IMR-90 (cell line): ENCODE measurements at places on chromosomes 1 and 21. TPM values are rescaled to one million over a fixed set of nuclear protein-coding genes. Genes with fewer than 3 reads are reported as not detected.
A peak's percentile ranks its signal among the peaks of the same experiment; 100 is the strongest.

PPIH gene
- 22.4 and 36.1 TPM in 2 replicates for total RNA-seq

MANEAL gene
- 0.28 and 0.54 TPM in 2 replicates for total RNA-seq

GBP5 gene
- not detected in 2 replicates for total RNA-seq

FAM78B gene
- total RNA-seq = under 0.01 and 0.28 TPM in 2 replicates

PLA2G2D gene
- total RNA-seq = not detected in 2 replicates

SHE gene
- not detected in 2 replicates for total RNA-seq

INTS7 gene
- total RNA-seq = 20.3 and 24.9 TPM in 2 replicates

- DNase-seq = no peak
- no peaks in the 10 kb centered on the region for H3K4me1 ChIP-seq
Observed at GRCh38 chr1:113353580-113353979, 36.7 kb upstream of the MAGI3 start.

DNA sequence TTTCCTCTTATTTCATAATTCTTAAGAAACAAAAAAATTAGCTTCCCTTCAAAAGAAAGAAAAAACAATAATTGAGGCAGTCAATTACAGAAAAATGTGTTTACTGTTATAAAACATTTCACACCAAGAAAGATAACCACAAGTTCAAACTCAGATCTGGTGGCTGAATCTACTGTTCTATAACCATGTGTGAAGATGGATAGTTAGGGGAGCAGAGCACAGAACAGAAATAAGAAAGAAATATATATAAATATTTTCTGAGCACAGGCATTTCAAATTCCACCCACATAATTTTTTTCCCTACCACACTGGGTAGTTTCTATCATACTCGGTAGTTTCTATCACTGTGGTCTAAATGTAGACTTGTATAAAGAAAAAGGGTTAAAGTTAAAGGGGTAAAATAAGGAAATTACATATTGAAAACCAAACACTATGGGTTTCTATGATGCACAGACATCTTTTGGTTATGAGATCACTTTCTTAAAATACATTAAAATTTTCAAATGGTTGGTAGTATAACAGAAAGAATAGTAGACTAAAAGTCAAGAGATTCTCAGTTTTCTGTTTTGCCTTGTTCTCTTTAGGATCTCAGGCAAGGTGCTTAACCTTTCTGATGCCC, 10.8 kb downstream of the LYST start:
- no peak overlapping the region for H3K27ac ChIP-seq
- no peak overlapping the region for H3K4me3 ChIP-seq
- no peaks in the 10 kb centered on the region for H3K4me1 ChIP-seq

GRCh38 chr21:34743831-34744230, 75.0 kb downstream of the CLIC6 start:
- H3K27ac ChIP-seq = no peak overlapping the region
- 0 out of 2 replicates have a peak, but pooled peaks cover 4% of the 10 kb centered on the region for H3K4me1 ChIP-seq
- H3K4me3 ChIP-seq = no peak overlapping the region
- no peaks in the 10 kb centered on the region for H3K36me3 ChIP-seq

DNA sequence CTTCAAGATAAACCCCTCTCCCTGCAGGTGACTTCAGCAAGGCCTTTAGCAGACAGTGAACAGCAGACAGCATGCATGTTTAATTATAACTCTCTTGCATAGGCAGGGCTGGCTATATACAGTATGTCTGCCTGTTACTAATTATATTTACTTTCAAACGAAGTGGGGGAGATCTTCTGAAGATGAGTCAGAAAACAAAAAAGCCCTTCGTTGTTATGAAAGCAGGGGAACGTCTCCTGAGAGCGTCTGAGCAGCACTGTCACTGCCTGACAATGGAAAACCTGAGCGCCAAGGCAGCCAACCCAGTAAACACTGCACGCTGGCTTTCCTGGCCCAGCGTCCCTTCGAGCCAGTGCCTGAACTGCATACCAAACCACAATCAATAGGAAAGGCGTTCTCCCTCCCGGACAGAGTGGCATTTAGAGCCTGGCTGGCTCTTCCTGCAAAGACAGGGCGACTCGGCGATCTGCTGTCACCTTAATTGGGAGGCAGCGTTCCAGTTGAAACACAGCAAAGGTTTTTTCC, 54.1 kb downstream of the TOMM20 start:
- H3K4me3 ChIP-seq = peak overlapping the region; percentile 1; the same call in 1 of the 2 replicates
- no peaks in the 10 kb centered on the region for H3K27me3 ChIP-seq
- no peaks in the 10 kb centered on the region for H3K36me3 ChIP-seq
- H3K4me1 ChIP-seq = peaks cover 48% of the 10 kb centered on the region
- DNase-seq = peak; percentile 92

DNA sequence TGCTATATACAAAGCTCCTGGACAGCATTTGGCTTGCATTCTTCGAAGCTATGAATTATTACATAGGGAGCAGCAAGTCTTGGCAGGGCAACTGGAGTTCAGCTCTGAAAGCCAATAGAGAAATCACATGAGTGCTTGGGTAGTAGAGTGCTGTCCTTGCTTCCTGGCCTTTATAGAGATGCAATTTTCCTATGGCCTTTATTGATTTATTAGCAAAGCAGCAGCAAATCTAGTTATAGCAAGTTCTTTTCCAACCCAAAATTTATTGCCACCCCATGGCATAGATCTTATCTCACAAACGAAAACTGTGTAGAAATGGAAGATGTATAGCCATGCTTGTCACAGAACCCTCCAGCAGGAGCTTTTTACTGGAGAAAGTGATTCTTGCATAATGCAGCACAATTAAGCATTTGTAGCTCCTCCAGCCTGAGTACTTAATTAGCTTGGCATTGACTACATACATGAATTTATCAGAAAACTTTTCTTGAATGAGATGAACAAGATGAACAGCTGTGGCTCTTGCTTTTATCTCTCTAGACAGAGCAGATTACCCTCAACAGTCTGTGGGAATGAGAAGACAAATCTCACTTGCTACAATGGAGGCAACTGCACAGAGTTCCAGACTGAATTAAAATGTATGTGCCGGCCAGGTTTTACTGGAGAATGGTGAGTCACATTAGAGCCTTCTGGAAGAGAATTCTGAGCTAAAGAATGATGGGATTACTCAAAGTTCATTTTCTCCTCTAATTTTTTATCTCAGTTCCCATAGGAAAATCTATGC, 170.1 kb downstream of the CRB1 start:
- no peak overlapping the region for H3K27ac ChIP-seq
- H3K4me3 ChIP-seq = no peak overlapping the region
- DNase-seq = peak; percentile 17
- no peaks in the 10 kb centered on the region for H3K27me3 ChIP-seq

GRCh38 chr1:70319750-70320149, 34.8 kb downstream of the ANKRD13C start:
- no peaks in the 10 kb centered on the region; the same call in 1 of the 2 replicates for H3K36me3 ChIP-seq
- peak overlapping the region; percentile 70; the same call in 1 of the 2 replicates for H3K27ac ChIP-seq
- DNase-seq = peak; percentile 87
- no peak overlapping the region for H3K4me3 ChIP-seq
- peaks cover 4% of the 10 kb centered on the region; the same call in 1 of the 2 replicates for H3K4me1 ChIP-seq

GRCh38 chr1:229130028-229130668, 140.8 kb upstream of the RAB4A start:
- peaks cover 37% of the 10 kb centered on the region for H3K27me3 ChIP-seq
- no peak for DNase-seq
- no peak overlapping the region for H3K27ac ChIP-seq
- H3K4me1 ChIP-seq = no peaks in the 10 kb centered on the region
- no peak overlapping the region for H3K4me3 ChIP-seq

- no peak overlapping the region for H3K27ac ChIP-seq
- no peaks in the 10 kb centered on the region for H3K36me3 ChIP-seq
- H3K27me3 ChIP-seq = no peaks in the 10 kb centered on the region
- H3K4me3 ChIP-seq = no peak overlapping the region
- H3K4me1 ChIP-seq = peaks cover 3% of the 10 kb centered on the region
- DNase-seq = no peak
Observed at GRCh38 chr1:15347182-15347581, 62.5 kb upstream of the EFHD2 start.

DNA sequence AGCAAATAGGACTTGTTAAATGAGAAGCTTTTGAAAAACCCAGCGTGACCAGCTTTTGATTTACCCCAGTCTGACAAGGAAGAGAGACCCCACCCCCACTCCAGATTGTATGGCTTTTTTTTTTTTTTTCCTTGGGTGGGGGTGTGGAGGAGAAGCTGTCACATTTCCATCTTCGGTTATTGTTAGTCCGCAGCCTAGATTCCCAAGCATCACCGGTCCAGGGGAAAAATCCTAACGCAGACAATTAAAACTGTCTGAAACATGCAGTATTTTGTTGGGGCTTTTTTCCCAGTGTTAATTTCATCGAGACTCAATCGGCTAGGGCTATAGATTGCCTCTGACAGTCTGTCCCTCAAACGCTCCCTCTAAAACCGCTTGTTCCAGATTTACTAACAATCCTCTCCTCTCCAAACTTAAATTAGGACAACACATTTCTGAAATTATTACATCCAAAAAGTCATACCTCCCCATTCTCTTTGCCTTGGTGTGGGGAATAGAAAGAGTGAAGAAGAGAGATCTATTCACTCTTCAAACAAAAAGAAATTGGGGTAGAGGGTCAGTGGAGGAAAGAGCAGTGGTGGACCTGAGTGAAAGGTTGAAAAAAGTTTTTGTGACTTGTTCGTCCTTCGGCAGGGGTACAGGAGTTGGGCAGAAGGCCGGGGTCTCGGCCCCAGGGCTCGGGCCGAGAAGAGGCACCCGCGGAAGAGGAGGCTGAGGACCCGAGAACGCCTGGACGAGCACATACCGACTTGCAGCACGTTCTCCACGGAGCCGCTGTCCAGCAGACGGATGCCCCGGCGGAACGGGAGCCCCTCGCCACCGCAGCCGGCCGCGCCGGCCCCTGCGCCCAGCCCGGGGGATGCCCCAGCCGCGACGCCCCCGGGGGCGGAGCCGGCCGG, 1.1 kb downstream of the ZSWIM5 start:
- H3K4me3 ChIP-seq = peak overlapping the region; percentile 69; the same call in 1 of the 2 replicates
- no peaks in the 10 kb centered on the region for H3K4me1 ChIP-seq
- peak; percentile 34 for DNase-seq
- H3K27ac ChIP-seq = no peak overlapping the region
- H3K27me3 ChIP-seq = peaks cover 36% of the 10 kb centered on the region

DNA sequence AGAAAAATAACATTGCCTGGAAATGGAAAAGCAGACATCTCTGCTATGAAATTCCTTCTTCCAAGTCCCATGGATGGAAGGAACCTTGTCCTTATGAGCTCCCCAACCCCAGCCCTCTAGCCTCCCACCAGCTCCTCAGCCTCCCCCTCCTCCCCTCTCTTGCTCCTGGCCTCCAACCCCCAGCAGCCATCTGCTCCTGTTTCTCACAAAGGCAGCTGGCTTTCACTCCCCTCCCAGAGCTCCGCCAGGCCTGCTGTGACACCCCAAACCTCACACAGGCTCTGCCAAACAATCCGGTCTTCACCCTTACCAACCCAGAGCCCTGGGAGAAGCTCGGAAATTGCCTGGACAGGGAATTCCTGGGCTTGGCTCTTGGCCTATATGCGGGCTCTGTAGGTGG, 69.2 kb downstream of the KLHDC7A start:
- H3K36me3 ChIP-seq = no peaks in the 10 kb centered on the region
- no peak overlapping the region for H3K4me3 ChIP-seq
- H3K27me3 ChIP-seq = no peaks in the 10 kb centered on the region; the same call in 1 of the 2 replicates

DNA sequence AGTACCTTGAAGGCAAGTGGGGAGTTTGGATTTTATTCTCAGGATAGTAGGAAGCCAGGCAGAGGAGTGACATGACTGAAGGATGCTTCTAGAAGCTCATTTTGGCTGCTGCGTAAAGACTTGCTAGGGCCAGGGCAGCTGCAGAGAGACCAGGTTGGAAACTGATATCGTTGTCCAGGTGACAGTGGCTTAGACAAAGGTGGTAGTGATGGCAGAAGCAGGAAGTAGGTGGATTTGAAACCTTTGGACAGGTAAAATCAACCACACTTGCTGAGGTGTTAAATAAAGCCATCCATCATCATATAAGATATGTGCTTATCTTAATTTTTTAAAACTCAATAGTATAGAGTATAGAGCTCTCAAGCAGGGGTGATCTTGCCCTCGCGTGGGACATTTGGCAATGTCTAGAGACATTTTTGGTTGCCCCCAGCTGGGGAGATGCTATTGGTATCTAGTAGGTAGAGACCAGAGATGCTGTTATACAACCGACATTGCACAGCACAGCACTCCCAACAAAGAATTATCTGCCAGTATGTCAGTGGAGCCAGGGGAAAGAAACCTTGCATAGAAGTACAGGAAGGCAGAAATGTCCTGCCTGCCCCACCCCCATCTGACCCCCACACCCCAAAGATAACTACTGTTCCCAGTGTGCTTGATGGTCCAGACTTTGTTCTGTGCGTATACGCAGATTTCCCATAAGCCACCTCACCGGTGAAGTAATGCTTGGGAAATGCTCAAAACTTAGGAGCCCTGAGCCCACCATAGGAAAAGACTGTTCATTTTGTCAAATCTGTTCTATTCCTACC, 31.1 kb downstream of the TMEM51 start:
- no peaks in the 10 kb centered on the region for H3K36me3 ChIP-seq
- peaks cover 40% of the 10 kb centered on the region for H3K4me1 ChIP-seq
- DNase-seq = no peak
- no peak overlapping the region for H3K4me3 ChIP-seq
- no peak overlapping the region for H3K27ac ChIP-seq
- H3K27me3 ChIP-seq = no peaks in the 10 kb centered on the region

DNA sequence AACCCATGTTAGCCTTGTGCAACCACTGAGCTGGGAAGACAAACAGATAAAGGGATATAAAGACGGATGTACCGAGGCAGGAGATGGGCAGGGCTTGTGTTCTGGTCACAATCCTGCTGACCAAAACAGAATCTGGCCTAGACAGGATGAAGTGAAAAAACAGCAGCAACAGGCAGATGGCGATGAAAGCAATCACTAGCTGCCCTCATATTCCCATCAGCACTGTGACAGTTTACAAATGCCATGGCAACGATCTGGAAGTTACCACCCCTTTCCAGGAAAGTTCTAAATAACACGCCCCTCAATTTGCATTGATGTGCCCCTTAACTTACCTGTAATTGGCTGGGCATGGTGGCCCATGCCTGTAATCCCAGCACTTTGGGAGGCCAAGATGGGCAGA, 40.6 kb upstream of the CD46 start:
- peak; percentile 18 for DNase-seq
- H3K27ac ChIP-seq = no peak overlapping the region
- 0 out of 2 replicates have a peak, but pooled peaks cover 2% of the 10 kb centered on the region for H3K27me3 ChIP-seq

- H3K4me3 ChIP-seq = no peak overlapping the region; the same call in 1 of the 2 replicates
- peaks cover 15% of the 10 kb centered on the region for H3K36me3 ChIP-seq
- peaks cover 8% of the 10 kb centered on the region; the same call in 1 of the 2 replicates for H3K4me1 ChIP-seq
- no peak for DNase-seq
Observed at GRCh38 chr1:44784094-44785028, 3.6 kb downstream of the BEST4 start.

GRCh38 chr21:35382696-35383095, 333.6 kb upstream of the RUNX1 start:
- H3K4me3 ChIP-seq = no peak overlapping the region
- H3K4me1 ChIP-seq = no peaks in the 10 kb centered on the region
- H3K36me3 ChIP-seq = no peaks in the 10 kb centered on the region
- no peak overlapping the region for H3K27ac ChIP-seq
- no peaks in the 10 kb centered on the region for H3K27me3 ChIP-seq
- DNase-seq = no peak

- no peak overlapping the region for H3K4me3 ChIP-seq
- no peaks in the 10 kb centered on the region; the same call in 1 of the 2 replicates for H3K27me3 ChIP-seq
- peak; percentile 85 for DNase-seq
- H3K4me1 ChIP-seq = peaks cover 8% of the 10 kb centered on the region
- no peaks in the 10 kb centered on the region for H3K36me3 ChIP-seq
Observed at GRCh38 chr1:212229654-212230053, 55.6 kb upstream of the PPP2R5A start.

GRCh38 chr1:193661385-193661784, 475.0 kb upstream of the B3GALT2 start:
- no peaks in the 10 kb centered on the region for H3K36me3 ChIP-seq
- H3K27me3 ChIP-seq = no peaks in the 10 kb centered on the region
- H3K4me3 ChIP-seq = no peak overlapping the region
- DNase-seq = no peak
- H3K27ac ChIP-seq = no peak overlapping the region
